ENCODE measurements at places on chromosomes 12 and 14. TPM values are rescaled to one million over a fixed set of nuclear protein-coding genes. Genes with fewer than 3 reads are reported as not detected.

The BCL2L2 gene
- total RNA-seq: 20.3 TPM

The NR1H4 gene
- 0.31 TPM for total RNA-seq

The GSG1 gene
- not detected for total RNA-seq

The TNFAIP2 gene
- 9.4 TPM for total RNA-seq

The TBX3 gene
- 1.9 TPM for total RNA-seq

The ABHD12B gene
- not detected for total RNA-seq

The CABP1 gene
- total RNA-seq: 6.3 TPM

The GUCY2C gene
- not detected for total RNA-seq

The PLA2G1B gene
- not detected for total RNA-seq

The TAC3 gene
- total RNA-seq: 0.94 TPM

The GPR135 gene
- total RNA-seq: 19.1 TPM

The DUSP6 gene
- total RNA-seq: 30.0 TPM

The ERC1 gene
- 142 TPM for total RNA-seq

Data from parietal lobe (tissue), 2 donors.